ENCODE measurements at places on chromosomes 5 and 9.

DNA sequence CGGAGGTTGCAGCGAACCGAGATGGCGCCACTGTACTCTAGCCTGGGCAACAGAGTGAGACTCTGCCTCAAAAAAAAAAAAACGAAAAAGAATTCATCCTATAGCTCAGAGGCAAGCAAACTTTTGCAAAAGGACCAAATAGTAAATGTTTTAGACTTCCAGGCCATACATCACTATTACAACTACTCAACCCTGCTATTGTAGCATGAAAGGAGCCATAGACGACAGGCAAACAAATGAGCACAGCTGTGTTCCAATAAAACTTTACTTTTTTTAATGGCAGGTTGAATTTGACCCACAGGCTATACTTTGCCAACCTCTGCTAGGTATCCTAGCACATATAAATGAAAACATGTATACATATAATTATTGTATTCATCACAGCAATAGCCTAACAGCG lies 58.9 kb upstream of the SLC30A5 start:
- DNase-seq: no peak

DNA sequence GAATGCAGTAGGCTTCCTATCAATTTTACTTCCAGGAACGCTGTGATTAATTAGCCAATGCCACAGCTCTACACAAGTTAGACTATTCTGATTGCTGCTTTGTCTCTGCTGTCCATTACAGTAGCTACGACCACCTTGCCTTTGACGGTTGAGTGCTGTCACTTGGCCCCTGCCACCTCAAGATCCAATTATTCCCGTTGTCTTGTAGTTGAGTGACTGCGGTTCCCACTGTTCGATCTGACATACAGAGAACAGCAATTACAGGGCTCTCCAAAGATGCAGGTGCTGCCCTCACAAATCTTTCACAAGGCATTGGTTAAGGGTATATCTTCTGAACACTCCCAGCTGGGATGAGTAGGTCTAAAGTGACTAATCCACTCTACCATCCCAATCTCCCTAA lies 393.4 kb upstream of the KIF2A start:
- DNase-seq: no peak

- no peak for DNase-seq
These were observed 811.0 kb downstream of the NR2F1-AS1 start for GRCh38 chr5:92769978-92770377.

GRCh38 chr9:124665391-124666058 lies 105.6 kb downstream of the NR6A1 start:
- no peak for DNase-seq
